Left renal cortex interstitium (tissue), 4 donors: ENCODE measurements at places on chromosomes 5 and 9.

DNA sequence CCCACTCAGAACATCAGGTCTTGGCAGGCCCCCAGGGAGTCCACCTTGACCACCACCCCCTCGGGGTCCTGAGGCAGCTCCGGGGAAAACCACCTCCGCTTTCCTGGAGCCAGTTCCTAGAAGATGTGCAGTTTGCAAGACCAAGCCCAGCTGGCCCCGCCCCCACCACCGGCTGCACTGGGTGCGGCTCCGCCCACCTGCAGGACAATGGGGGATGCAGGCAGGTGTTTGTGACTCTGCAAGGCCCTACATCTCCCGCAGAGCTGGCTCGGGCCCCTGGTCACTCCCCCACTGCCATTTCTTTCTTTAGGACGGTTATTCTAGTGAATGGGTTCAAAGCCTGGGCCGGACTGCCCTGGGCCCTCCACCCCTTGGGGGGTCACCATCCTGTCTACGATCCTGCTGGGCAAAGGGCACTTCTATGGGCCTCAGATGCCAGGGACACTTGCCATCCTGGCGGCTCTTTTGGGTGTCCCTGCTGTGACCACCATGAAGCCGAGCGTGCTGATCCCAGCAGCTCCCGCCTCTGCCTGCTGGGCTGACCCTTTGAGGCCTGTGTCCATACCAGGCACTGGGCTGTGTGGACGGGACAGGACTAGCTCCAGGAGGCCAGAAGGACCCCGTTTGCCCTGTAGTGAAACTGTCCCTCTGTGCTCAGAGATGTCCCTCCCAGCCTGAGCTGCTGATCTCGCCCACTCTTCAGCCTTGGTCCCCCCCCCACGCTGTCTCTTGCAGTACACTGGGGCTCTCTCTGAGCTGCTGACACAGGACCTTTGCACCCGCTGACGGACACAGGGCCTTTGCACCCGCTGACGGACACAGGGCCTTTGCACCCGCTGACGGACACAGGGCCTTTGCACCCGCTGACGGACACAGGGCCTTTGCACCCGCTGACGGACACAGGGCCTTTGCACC, 5.9 kb upstream of the NACC2 start:
- no peak for DNase-seq

- DNase-seq: no peak
Measured at GRCh38 chr9:128593039-128593438, 40.7 kb downstream of the SPTAN1 start.

DNA sequence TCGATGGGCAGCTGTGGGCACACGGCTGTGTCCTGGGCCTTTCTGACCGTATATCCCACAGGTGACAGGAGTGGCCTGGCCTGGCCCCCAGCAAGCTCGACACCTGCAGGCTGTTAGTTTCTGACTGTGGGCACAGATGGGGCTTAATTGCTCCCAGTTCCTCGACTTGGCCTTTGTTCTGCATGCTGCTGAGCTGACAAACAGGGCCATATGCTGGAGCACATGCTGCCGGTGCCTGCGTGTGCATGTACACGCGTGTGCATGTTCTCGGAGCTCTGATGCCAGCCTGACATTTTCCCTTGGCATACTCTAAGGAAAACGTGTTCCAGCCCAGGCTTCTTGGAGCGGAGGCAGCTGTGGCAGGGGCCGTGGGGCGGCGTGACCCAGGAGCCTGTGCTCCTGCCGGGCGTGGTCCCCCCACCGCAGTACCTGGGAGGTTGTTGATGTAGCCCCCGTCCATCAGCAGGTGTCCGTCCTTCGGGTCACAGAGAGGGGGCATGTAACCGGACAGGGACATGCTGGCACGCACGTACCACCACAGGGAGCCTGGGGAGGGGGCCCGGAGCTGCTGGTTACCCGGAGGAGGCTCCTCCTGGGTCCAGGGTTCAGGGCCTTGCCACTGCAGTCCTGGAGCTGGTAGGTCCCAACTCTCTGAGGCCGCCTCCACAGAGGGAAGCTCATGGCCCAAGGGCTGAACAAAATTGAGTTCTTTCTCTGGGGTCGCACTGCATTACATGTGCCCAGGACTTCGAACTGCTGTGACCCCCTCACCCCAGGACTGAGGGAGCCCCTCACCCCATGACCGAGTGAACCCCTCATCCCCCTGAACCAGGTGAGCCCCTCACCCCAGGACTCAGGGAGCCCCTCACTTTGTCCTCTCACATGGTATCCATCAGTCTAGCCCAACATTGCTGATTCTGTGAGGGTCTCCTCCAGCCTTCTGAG, 4.1 kb upstream of the NSMF start:
- DNase-seq: no peak

DNA sequence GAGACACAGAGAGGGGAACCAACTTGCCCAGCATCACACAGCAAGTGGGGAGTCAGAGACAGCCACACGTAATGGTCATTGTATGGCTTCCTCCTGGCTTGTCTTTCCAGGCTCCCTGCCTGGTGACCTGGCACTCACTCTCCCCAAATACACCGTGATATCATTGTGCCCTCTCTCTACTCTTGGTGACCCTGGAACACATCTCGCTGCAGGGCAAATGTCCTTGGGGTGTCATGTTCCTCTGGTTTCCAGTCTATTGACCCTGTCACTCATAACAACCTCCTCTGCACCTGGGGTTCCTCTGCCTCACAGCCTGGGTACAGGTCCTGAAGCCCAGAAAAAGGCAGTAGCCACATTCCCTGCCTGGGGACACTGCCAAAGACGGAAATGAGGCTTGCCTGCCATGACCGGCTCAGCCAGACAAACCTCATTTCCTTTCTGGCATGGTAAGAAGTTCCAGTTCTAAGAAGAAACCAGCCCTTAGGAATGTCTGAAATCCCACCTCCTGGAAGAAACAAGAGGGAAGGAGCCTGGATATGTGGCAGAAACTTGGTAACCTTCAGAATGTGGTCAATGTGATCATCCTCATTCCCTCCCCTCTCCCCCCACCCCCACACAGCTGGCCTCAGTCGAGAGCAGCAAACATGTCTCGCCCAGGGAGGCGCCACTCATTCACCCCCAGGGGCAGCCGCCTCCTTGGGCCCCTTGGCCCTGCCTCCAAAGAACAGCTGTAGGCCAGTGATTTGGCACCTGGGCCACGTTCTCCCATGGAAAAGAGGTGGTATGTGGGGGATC, 30.6 kb upstream of the SMU1 start:
- peak; percentile 24 for DNase-seq

GRCh38 chr5:129097498-129098296, 3.1 kb downstream of the ISOC1 start:
- DNase-seq: no peak

GRCh38 chr9:113774963-113775362, 101.1 kb upstream of the ZNF618 start:
- no peak for DNase-seq

DNA sequence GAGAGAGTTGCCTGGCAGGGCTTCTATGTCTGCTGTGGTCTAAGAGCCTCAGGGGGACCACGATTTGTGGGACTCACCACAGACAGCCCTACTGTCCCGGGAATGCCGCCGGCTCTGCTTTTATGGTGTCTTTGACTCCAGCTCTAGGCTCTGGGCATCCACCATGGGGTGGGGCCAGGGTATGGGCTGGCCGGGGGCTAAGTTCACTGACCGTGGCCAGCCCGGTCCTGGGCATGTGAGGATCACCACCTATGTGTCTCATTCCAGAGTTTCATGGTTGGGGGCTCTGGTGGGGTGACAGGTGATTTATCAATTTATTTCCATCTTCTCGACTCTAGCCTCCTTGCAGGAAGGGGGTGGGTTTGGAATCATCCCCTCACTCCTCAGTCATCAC, 139.4 kb downstream of the GADD45G start:
- DNase-seq: no peak

GRCh38 chr9:136799854-136800657, 3.9 kb downstream of the CCDC183 start:
- DNase-seq: no peak

DNA sequence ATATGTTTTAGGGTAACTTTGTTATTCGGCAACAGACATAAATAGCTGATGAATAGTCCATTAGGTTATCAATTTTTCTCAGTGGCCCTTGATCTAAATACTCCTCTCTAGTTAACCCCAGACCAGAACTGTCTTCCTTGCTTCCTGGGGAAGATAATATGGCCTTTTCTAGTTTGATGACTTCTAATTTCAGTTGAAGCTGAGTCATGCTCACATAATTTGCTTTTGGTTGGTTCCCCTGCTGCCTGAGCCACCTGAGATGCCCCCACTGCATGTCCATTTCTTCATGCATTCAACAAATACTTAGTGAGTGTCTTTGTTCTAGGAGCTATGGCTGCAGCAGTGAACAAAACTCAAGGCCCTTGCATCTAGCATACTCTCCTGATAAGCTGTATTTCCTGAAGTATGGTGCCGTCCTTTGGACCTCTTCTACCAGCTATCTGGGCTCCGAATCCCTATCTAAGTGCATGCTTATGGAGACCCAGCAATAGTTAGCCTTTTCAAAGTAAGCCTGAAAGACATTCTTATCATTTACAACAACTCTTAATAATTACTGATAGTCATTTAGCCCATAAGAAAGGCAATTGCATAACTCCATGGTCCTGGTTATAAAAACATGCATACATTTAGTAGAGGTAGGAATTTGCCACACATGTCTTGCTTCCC, 84.5 kb upstream of the SLC12A2 start:
- no peak for DNase-seq

DNA sequence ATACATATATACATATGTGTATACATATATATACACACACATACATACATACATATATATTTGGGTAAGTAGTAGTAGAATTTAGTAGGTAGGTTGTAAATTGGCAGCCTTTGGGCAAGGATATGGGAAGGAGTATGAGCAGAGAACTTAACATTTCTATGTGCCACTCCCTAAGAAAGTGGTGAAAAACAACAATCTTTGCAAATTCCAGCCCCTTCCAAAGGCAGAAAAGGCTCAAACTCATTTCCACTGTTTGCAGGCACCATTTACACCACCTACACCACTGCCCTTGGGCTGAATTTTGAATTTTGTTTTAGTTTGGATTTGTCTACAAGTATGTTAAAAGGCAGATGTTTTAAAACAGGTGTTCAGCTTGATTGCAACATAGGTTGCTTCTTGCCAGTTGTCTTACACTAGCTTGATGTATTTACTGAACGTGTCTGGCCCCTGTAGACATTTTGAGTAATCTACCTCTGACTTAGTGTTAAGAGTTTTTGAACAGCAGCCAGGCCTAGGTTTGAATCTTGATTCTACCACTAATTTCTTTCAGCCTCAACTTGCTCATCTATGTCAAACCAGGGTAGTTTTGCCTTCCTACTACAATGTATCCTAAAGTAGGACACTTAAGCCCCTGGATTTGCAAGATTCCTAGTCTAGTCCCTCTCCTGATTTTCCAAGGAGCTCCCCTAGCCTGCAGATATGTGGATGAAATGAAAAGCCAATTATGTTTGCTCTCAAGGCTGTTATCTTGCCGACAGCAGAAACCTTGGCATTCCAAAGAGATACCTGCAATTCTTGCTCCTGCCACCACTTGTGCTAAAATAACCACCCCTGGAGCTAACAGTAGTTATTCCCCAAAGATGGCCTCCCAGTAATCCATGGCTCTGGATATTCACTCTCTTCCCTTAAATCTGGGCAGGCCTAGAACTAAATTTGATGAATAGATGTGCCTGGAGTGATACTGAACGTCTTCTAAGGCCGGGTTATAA, 156.2 kb upstream of the SLC44A1 start:
- no peak for DNase-seq

DNA sequence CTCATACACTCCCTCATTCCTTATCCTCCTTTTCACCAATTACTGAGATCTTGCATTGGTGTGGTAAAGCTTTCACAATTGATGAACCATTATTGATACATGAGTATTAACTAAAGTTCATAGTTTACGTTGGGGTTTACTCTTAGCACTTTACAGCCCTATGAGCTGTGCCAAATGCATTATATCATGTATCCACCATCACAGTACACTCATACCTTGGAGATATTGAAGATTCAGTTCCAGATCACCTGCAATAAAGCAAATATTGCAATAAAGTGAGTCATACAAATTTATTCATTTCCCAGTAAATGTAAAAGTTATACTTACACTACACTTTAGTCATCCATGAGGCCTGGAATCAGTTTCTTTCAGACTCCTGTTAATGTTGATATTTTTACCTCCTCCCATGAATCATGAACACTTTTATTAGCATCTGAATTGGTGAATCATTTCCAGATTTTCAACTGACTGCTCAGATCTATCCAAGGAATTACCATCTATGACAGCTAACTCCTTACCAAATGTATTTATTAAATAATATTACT, 546.6 kb upstream of the PTPRD start:
- DNase-seq: no peak

DNA sequence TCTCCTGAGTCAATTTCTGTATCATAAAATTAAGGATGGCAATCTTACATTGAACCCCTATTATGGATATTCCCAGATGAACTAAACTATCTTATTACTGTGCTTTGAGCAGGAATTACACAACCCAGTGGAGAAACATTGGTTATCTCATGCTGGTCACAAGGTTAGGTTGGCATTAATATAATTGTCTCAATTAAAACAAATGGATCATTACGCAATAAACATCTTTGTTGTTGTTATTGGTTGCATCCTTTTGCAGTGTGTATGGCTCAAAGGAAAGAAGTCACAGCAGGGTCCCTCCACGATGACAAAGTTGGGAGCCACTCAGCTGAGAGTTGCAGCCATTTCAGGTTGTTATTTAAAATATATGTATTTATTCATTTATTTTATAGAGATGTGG, 297.0 kb upstream of the KLF4 start:
- no peak for DNase-seq

DNA sequence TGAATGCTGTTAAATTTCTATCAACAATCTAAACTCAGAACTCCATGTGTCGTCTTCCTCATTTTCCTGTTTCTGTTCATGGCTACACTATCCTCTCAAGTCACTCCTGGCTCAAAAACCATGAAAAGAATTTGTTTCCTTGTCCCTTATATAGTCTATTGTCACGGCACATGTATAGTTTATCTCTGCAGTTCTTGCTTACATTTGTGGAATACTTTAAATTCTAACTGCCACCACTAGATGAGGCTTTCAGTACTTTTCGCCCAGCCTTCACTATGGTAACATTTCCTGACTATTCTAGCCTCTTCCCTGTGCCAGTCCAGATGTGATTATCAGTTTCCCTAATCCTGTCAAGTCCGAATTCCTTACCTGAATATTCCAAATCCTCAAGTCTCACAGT, 34.6 kb downstream of the PKD2L2 start:
- DNase-seq: no peak

DNA sequence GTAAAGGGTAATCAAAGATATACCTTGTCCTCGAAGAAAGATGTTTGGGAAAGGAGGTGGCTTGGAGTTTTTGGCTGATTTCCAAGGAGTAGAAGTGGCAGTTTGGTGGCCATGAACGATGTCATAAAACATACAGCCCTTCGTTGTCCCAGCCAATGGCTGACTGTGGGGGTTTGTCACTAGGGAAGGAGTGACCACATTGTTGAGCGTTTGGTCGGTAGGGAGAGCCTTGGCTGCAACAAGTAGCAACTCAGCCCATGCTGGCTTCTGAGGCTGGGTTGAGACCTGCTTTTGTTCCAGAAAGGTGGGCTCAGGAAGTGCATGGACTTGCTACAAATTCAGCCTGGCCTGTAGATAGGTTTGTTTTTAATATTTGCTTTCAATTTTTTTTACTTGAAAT, 128.3 kb downstream of the BOD1 start:
- DNase-seq: no peak
